Effector memory CD4-positive, alpha-beta T cell (primary cell): ENCODE measurements at places on chromosomes 12 and 14.

DNA sequence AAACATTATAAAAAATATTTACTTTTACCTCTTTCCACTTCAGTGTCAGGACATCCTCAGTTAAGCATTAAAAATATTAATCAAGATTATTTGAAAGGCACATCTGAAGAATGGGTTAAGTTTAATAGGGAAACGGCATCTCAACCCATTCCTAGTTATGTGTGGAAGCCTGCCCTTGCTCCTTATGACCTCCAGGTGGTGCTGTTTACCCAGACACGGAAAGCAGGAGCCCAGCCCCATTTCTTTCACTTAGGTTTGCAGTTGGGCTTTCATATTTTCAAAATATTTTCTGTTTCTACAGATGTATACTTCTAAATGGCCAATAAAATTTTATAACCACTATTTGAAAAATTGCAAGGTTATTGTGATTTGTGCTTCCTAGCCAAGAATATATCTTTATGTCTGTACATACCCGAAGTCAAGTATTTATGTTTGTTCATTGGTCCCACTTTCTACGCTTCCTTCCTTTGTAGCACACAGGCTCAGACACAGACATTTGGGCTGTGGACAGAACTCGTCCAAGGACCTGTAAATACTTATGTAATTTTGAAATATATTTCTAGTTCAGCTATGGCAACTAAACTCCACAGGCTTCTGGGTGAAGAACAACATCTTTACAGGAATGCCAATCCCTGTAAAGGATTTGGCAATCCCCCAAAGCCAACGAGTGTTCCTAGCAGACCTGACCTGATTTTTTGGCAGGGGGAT, 247.1 kb downstream of the AKAP6 start:
- no peak for DNase-seq

DNA sequence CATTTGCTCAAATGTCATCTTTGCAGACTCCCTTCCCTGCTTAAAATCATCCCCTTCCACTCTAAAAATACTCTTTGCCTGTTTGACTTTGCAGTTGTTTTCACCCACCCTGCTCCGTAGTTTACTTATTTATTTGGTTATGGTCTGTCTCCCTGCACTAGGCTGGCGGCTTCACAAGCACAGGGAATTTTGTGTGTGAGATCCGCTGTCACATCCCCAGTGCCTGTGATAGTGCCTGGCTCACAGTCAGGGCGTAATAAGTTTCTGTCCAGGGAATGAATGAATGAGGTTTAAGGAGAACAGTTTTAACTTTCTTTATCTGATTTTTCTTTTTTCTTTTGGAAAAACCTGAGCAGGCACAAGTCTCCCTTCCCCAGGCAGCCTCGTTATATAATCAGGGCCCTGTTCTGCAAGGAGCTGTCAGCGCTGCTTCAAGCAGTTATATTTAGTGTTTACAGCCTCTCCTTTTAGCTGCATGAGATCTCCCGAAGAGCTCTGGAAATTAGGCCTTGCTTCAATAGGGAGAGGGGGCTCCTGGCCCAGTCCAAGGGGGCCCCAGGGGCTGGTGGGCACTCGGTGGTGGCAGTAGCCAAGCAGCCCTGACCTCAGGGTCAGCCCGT, 107.1 kb downstream of the AACS start:
- DNase-seq: no peak

DNA sequence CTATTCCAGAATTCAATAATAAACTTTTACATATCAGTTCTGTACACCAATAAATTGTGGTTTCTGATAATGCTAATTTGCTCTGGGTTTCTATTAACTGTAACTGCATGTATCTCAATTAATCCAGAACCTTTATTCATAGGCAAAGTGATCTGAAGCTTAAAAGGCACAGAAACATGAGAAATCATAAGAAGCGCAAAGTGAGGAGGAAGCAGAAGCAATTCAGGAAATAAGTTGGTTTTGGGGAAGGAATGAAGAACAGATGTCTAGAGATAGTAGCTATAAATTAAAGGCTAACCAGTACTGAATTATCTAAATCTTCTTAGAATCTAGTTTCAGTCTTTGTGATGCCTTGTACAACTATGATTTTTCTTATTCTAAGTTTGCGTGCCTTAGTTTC, 24.6 kb downstream of the KERA start:
- no peak for DNase-seq

GRCh38 chr14:74860899-74861733, 14.8 kb downstream of the PROX2 start:
- peak; percentile 86 for DNase-seq

DNA sequence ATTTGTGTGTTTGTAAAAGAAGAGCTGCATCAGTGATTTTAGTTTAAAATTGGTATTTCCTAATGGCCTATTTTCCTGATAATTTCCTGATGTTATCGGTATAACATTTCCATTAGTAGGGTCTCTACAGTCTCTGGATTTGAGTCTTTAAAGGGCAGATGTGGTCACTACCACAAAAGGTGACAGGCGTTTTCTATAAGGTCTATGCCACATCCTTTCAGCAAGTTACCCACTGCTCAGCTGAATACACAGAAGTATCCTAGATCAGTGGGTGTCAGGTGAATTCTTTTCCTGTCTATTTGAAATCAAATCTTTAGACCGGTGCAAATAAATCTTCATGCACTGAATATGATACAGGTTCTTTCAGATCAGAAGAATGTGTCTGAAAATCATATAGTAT, 90.2 kb downstream of the LIN7A start:
- no peak for DNase-seq

DNA sequence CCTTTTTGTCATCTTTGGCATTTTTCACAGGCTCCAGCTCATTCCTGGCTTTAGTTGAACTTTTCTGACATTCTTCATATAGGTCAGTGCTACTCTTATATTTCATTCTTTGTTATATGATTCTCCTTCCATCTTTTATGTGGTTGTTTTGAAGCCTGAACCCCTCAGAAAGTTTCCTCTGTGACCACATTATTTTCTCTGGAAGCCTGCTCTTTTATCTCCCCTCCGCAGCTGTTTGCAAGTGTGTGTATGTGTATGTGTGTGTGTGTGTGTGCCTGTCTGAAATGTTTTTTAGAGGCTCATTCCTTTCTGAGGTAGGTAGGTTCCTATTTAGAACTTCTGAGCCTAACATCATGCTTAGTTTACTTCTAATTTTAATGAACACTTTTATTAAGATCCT, 47.6 kb downstream of the ANO4 start:
- no peak for DNase-seq

- DNase-seq: no peak
Measured at GRCh38 chr12:19110221-19110940, 19.2 kb upstream of the PLEKHA5 start.

DNA sequence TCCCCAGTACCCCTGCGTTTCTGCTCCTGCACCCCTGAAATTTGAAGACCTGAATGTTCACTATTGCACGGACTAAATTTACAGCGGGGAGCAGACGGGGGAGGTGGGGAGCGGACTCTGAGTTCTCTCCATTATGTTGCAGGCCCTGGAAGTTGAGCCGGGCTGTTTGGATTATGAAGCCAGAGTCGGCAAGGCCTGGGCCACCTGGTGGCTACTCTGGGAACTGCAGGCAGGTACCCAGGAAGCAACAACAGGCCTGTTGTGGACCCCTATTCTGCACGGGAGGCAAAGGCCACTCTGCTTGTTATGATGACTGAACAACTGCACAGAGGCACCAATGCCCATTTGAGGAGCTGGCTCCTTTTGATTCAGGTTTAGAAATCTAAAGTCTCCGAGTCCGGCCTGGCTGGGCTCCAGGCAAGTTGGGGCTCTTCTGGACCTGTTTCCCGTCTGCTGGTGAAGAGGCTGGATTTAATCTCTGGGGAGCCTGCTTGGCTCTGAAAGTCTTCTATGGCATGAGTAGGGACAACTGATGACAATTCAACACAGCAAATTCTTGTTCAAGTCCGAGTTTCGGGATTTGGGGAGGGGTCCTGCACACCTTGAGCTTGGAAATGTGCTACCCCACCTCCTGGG, 34.1 kb upstream of the FAM181A start:
- peak; percentile 26 for DNase-seq

GRCh38 chr14:91047174-91047753, 13.2 kb downstream of the RPS6KA5 start:
- no peak for DNase-seq

DNA sequence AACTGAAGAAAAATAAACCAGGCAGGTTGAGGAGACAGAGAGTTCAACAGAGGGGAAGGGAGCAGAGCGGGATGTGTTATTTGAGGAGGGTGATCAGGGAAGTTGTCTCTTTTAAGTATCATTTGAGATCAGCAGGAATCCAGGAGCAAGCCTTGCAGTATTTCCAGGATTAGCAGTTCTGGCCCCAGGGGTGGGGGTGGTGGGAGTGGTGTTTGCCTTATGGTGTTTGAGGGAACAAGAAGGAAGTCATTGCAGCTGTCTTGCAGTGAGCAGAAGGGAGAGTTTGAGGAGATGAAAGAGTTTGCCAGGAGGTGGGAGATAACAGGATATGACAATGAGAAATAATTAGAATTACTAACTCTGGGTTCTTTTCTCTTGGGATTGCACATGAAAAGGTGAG, 418.6 kb downstream of the NELL2 start:
- DNase-seq: no peak

GRCh38 chr14:85344171-85344570, 185.8 kb upstream of the FLRT2 start:
- no peak for DNase-seq
